ENCODE measurements at places on chromosomes 3 and 15. TPM values are rescaled to one million over a fixed set of nuclear protein-coding genes. Genes with fewer than 3 reads are reported as not detected.

CFAP44 gene
- total RNA-seq: 4.4 TPM

LRRIQ4 gene
- 0.38 TPM for total RNA-seq

RARRES1 gene
- 6.2 TPM for total RNA-seq

TMEM40 gene
- total RNA-seq: not detected

A4GNT gene
- not detected for total RNA-seq

CAMKV gene
- total RNA-seq: not detected

GATM gene
- total RNA-seq: 27.6 TPM

VWA5B2 gene
- total RNA-seq: not detected
